ENCODE measurements at places on chromosomes 12 and 14. TPM values are rescaled to one million over a fixed set of nuclear protein-coding genes. Genes with fewer than 3 reads are reported as not detected.

CLIP1 gene
- 52.5 TPM for total RNA-seq

CISTR gene
- total RNA-seq: not detected

AVPR1A gene
- total RNA-seq: not detected

RERG gene
- total RNA-seq: not detected

CPNE8 gene
- total RNA-seq: 3.2 TPM

IFNG-AS1 gene
- total RNA-seq: not detected

NRL gene
- not detected for total RNA-seq

MGP gene
- not detected for total RNA-seq

LALBA gene
- not detected for total RNA-seq

NPAS3 gene
- total RNA-seq: not detected

NR1H4 gene
- total RNA-seq: not detected

POTEG gene
- not detected for total RNA-seq

PCK2 gene
- 84.3 TPM for total RNA-seq

YLPM1 gene
- total RNA-seq: 40.0 TPM

CMTM5 gene
- not detected for total RNA-seq

XRCC3 gene
- total RNA-seq: 20.3 TPM

RNASE3 gene
- not detected for total RNA-seq

DENR gene
- 48.6 TPM for total RNA-seq

KRT77 gene
- total RNA-seq: not detected

SERPINA10 gene
- total RNA-seq: not detected

SELPLG gene
- total RNA-seq: 6.1 TPM

NOXRED1 gene
- not detected for total RNA-seq

SMIM41 gene
- not detected for total RNA-seq

RASAL1 gene
- total RNA-seq: not detected

HOXC5 gene
- 1.1 TPM for total RNA-seq

VDR gene
- 30.5 TPM for total RNA-seq

LEMD3 gene
- 17.9 TPM for total RNA-seq

All from GM23248 (cell line).